8988T (cell line): ENCODE measurements at places on chromosomes 3 and 15.

DNA sequence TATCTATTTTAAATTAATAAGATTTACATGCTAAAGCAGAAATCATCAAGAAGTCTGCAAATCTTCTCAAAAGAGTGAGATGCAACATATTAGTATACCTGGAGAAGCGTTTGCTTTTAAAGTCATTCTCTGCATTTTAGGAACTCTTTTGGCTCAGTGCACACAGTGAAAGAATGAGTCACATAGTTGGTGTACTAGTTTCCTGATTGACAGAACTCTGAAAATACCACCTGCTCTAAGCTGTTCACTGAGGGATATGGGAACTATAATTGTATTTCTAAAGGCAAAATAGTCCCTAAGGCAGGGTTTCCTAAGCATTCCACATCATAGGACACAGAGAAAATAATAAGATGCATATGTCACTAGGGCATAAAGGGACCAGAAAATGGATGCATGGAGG, 838.5 kb downstream of the DIPK2A start:
- DNase-seq, result no peak

DNA sequence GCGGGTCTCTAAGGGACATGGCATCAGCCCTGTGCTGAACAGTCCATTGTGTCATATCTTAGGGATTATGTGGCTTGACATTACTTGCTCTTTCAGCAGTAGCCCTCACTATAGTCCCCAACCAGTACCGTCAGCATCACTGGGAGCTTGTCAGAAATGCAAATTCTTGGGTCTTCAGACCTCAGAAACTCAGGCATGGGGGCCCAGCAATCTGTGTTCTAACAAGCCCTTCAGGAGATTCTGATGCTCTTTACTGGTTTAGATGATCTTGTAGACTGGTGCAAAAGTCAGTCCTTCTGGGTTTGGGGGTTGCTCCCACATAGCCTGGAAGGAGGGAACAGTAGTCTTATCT, 39.0 kb upstream of the TRAK1 start:
- DNase-seq, result no peak

DNA sequence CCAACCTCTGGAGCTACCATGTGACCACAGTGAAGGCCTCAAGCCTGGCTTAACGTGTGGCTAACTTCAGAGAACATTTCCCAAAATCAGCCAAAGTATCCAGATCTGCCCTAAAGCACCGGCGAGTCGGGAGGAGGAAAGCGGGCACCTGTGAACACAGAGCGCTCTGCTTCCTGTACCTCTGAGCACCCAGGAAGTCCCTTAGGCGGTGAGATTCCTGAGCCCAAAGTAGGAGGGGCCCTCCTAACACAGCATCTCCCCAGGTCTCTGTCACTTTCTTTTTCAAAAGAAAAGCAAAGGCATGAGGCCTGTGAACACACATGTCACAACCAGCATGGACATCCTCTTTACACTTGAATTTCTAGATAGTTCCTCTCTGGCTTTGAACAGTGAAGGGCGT, 944 bp upstream of the EIF4E3 start:
- peak; percentile 17 for DNase-seq

- DNase-seq, result peak; percentile 58
These were observed 74.6 kb downstream of the ITGB5 start for GRCh38 chr3:124812291-124813265.

DNA sequence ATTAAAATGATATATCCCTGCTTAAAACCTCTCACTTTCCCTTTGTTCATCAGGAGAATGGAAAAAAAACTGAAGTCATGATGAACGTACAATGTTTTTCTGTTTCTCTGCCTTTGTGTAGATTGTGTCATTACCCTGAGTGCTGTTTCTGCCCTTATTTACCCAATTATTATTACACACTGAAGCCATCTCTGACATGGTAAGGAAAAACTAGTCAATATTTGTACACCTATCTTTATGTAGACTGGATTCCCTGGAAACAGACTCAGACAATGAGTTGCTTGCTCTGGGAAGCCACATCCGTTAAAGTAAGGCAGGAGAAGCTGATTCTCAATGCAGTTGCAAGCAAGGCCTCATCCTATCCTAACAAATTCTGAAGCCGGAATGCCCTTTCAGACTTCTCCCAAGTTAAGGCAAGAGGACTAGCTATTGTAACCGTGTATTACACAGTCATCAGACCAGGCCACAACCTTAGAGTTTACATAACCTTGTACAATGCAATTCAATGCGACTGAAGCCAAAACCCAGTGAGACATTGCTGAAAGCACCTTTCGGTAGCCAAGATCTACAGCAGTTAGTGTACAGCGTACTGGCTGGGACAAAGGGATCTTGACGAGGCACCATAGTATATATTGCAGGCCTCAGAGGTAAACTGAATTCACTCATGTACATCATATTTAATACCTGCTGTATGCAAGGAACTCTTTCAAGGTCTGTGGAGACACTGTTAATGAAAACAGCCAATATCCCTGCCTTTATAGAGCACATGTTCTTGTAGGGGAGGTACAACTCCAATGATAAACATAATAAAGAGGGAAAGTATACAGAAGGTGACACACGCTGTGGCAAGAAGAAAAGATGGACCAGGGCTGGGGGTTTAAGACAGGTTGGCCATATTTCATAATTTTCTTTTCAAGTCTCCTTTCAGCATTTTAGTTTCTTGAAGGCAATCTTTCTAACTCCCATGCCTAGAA, 1040.8 kb upstream of the SEMA6D start:
- no peak for DNase-seq

DNA sequence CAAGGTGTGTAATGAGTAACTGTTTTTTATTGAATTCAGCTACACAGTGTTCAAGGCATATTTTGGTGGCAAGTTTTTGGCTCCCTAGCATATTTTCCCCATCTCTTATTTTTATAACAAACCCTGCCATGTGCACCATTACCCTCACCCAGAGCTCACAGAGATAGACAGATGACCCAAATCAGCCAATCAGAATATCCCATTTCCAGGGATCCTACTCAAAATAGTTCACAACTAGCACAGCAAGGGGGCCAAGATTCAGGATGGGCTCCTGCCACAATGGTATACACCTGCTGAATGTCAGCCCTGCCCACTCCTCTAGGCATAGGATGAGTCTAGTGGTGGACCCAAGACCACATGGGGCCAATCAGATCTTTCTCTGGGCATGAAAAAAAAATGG, 78.8 kb upstream of the SETMAR start:
- DNase-seq, result no peak

DNA sequence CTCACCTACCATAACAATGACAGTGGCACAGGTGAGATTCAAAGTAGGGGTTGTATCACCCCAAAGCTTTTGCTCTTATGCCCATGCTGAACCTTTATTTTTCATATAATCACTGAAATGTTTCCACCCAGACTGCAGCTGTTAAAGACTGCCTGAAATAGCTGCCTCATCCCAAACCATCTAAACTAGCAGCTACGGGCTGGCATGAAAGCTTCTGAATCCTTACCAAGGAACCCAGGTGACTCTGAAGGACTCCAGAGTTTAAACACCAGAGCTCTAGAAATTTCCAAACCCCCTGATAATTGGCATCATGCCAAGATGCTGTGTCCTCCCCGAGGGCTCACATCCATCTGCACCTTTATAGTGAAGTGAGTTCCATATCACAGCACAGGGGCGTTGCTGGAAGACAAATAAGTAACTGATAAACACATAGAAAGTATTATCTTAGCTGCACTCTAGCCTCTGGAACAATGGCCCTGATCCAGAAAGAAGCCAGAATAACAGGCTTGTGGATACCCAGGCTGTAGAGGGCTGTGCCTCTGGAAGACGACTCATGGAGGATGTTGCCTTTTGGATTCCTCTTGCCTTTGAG, 238.9 kb downstream of the CADPS start:
- DNase-seq, result no peak
